ENCODE measurements at places on chromosomes 5 and 9.

DNA sequence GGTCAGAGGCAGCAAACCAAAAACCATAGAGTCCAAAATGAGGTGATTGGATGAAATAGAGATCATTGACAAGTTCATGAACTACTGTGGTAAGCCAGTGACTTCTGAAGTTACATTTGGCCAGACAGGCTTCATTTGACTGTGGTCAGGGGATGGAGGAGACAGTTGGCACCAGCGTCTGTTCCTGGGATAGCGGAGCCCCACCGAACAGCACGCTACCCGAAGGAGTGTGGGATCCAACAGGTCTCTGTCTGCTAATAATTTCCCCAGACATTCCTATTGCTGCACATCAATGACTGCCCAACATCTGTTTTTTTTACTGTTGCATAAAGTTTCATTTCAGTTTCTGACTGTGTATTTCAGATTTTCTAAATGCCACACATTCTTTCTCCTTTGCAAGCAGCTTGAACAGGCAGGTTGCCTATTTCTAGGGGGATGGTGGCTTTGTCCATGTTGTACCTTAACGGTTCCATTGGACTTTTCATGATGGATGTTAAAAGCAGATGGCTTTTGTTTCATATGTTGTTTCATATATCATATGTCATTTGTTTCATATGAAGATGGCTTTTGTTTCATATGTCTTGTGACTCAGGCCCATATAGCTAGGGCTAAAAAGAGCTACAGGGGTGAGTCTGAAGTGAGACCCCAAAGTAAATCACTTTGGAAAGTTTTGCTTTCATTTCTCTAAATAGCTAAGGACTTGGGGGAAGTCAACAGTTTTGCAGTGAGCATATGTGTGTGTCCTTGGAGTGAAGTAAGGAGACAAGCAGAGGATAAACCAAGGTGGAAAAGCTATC is 180.8 kb downstream of the GOLPH3 start:
- DNase-seq: peak; percentile 66

DNA sequence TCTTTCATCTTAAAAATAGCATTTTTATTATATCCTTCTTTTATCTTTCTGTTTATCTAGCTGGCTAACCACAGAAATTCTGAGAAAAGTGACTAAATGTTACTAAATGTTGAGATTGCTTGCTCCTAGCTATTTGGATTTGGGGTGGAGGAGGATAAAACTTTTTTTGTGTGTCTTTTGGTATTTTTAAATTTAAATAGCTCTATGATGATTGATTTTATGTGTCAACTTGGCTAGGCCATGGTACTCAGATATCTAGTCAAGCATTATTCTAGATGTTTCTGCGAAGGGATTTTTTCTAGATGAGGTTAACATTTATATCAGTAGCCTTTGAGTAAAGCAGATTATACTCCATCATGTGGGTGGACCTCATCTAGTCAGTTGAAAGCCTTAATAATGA is 75.0 kb downstream of the GCNT1 start:
- DNase-seq: peak; percentile 44

- DNase-seq: no peak
These were observed 1.9 kb upstream of the FIBCD1 start for GRCh38 chr9:130940693-130941576.

DNA sequence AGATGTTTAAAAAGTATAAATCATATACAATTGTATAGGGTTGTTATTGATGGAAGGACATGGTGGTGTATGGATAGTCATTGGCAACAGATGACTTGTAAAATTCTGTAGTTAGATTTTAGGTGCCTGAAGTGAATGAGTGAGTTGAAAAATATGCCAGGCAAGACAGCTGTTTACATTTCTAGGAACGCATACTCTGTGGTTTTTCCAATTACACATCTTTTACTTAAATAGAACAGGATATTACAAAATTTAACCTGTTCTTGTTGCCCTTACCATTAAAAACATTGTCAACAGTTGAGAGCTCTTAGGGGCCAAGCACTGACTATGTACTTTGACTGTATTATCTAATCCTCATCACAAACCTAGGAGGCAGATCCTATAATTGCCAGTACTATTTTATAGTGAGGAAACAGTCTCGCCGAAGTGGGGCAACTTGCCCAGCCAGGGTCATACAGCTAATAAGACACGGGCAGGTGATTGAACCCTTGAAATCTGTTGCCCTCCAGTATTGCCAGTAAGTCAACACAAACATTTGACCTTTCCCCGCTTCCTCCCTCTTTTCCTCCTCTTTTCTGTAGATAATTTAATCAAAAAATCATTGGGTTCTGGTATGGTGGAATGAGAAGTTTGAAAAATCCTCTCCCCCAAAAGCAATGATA is 88.6 kb downstream of the MACROH2A1 start:
- peak; percentile 17 for DNase-seq

- DNase-seq: no peak
These were observed 13.2 kb upstream of the SLC25A48 start for GRCh38 chr5:135821061-135821801.

GRCh38 chr9:85108229-85108628 is 438.7 kb downstream of the NTRK2 start:
- no peak for DNase-seq

- DNase-seq: no peak
These were observed 28.4 kb upstream of the SSBP2 start for GRCh38 chr5:81779125-81779915.

- no peak for DNase-seq
These were observed 205.5 kb downstream of the FGF10 start for GRCh38 chr5:44183753-44184152.

GRCh38 chr9:93266521-93267001 is 82.6 kb downstream of the WNK2 start:
- DNase-seq: no peak

- DNase-seq: no peak
These were observed 1.0 kb downstream of the GABRB2 start for GRCh38 chr5:161545344-161546094.

- no peak for DNase-seq
These were observed 36.4 kb upstream of the CCDC152 start for GRCh38 chr5:42720251-42720650.

DNA sequence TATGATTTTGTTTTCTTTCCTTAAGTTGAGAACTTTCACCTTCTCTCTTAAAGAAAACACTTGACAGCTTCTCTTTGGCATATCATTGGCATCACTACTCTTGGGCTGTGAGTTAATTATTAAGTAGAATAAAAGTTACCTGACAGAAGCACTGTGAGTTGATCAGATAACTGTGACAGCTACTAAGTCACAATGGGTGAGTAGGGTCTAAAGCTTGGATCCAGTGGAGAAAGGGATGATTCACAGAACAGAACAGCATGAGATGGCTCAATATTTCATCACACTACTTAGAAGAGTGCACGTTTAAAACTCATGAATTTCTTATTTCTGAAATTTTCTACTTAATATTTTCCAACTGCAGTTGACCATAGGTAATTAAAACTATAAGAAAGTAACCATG is 268.5 kb upstream of the NMUR2 start:
- no peak for DNase-seq

DNA sequence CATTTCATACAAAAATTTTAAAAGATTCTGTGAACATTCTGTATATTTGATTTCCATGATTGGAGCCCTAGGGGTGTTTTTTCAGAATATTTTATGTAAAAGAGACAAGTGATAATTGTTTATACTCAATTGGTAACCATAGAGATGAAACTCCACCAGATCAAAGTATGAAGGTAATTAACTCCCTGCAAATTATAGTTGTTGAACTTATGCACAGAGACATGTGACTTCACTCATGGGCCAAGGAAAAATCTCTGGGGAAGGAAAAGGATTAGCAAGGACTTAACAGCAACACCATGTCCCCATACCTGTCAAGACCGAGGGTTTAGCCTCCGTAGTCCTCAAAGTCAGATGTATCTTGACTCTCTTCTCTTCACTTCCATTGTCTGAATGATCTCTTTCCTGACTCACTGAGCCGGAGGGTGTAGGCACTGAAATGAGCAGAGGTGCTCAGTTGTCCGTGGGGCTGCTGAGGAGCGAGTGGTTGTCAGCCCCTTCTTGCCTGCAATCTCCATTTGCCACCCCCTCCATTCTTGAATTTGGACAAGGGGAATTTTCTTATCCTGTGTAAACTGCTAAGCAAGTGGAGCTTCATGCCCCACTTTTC is 17.5 kb upstream of the CXCL14 start:
- DNase-seq: no peak

- DNase-seq: no peak
These were observed 58.8 kb downstream of the FAM78A start for GRCh38 chr9:131217331-131218031.

- no peak for DNase-seq
These were observed 394.4 kb upstream of the ZNF608 start for GRCh38 chr5:125140855-125141254.

GRCh38 chr5:97164846-97165245 is 18.2 kb downstream of the RIOK2 start:
- DNase-seq: no peak

GRCh38 chr9:124884376-124884775 is 22.4 kb downstream of the ARPC5L start:
- no peak for DNase-seq

DNA sequence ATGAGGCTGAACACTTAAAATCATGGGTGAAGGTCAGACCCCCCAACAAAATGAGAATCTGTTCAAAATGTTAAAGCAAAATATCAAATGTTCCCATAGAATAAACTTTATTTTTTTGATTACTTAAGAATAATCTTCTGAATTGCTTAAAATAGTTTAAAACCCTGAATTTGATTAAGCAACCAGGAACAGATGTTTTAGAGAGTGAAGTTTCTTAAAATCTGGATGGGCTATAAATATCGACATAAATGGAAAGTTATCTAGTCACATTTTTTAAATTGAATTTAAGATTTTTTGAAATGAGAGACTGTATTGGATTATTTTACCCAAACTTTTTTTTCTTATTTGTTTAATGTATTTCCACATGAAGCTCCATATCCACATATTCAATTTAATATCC is 98.5 kb downstream of the ADAMTS12 start:
- DNase-seq: no peak

GRCh38 chr5:144191998-144192397 is 21.3 kb downstream of the KCTD16 start:
- DNase-seq: no peak
